Activated B cell treated with CpG ODN at 0.5 μM for 24 hours (primary cell): ENCODE measurements at places on chromosomes 7 and 10. TPM values are rescaled to one million over a fixed set of nuclear protein-coding genes. Genes with fewer than 3 reads are reported as not detected.
A peak's percentile ranks its signal among the peaks of the same experiment; 100 is the strongest.

GRCh38 chr10:125343118-125343925 lies 183.0 kb upstream of the CTBP2 start:
- peaks cover 4% of the 10 kb centered on the region for H3K27me3 ChIP-seq
- H3K36me3 ChIP-seq = no peaks in the 10 kb centered on the region
- DNase-seq = no peak
- H3K4me3 ChIP-seq = no peak overlapping the region
- H3K27ac ChIP-seq = no peak overlapping the region

- H3K36me3 ChIP-seq = no peaks in the 10 kb centered on the region
- DNase-seq = no peak
- peak overlapping the region; percentile 93 for H3K27ac ChIP-seq
These were observed 78.0 kb upstream of the ANKRD1 start for GRCh38 chr10:90998733-90999511.

DNA sequence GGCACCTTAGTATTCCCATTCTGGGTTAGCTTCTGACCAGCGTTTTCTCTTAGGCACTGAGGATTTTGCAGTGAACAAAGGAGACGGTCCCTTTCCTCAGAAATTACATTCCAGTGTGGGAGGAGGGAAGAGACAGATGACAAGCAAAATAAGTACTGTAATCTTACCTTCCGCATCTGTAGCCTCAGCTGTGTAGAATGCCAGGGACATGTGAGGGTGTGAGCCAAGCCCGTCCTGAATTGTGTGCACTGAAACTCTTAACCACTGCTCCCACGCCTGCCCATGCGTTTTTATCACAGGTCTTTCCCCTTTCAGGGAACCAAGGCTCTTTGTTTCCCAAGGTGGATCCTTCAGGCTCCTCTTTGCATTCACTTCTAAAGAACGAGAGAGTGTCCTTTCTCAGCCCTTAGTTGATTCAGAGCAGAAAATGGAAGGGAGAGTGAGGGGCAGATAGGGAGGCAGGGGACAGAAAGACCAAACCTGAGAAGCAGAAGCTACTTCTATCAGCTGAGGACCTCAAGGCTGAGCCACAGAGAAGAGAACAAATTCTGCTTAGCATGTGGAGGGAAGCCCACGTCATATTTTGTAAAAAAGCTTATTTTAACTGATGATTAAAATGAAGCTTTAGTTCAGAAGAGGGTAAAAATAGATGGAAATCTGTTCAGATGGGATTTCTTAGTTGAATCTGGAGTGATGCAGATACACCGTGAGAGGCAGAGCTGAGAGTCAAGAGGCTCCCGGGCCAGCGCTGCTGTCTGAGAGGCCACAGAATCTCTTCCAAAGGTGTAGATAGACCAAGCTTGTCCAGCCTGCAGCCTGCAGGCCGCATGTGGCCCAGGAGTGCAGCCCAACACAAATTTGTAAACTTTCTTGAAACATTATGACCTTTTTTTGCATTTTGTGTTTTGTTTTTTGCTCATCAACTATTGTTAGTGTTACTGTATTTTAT lies 122.5 kb downstream of the CCNY start:
- no peak for DNase-seq
- H3K27ac ChIP-seq = no peak overlapping the region
- H3K36me3 ChIP-seq = no peaks in the 10 kb centered on the region
- H3K4me3 ChIP-seq = no peak overlapping the region

DNA sequence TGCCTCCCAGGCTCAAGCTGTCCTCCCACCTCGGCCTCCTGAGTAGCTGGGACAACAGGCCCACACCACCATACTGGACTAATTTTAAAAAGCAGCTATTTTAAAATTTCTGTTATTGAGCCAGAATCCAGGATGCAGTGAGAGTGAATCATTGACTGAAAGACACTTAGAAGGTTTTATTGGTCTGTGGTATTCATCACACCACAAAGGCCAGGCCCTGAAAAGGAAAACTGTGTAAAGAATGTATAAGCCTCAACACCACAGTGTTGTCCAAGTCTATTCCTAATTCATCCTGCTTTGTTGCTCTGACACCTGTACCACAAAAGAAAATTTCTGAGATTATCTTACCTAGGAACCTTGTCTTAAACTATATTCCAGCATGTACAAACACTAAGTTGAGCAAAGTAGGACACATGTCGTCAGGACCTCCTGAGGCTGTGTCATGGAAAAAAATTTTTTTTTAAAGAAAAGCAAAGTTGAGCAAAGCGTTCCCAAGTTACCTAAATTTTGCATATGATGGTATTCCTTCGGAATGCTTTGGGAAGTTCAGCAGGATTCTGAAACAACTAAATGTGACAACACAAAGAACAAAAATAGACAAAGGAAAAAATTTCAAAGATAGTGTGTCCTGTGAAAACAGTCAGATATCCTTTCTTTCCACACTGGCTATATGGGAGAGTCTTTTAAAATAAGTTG lies 129.6 kb upstream of the MKLN1 start:
- no peaks in the 10 kb centered on the region for H3K27me3 ChIP-seq
- H3K4me3 ChIP-seq = no peak overlapping the region
- H3K27ac ChIP-seq = no peak overlapping the region
- no peaks in the 10 kb centered on the region for H3K36me3 ChIP-seq

DNA sequence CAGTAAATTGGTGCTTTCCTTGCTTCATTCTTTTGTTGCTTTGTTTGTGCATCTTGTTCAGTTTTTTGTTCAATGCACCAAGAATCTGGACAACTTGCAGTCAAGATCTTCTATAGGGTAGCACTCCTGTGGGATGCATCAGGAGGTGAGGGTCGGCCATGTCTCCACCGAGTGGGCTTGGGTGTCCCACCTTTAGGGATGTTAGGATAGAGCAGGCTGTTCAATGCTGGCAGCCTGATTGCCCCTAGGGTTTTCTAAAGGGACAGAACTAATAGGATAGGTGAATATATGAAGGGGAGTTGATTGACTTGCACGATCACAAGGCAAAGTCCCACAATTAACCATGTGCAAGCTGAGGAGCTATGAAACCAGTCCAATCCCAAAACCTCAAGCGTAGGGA lies 109.9 kb downstream of the GLRX3 start:
- DNase-seq = no peak
- no peaks in the 10 kb centered on the region for H3K4me1 ChIP-seq
- peaks cover 13% of the 10 kb centered on the region for H3K27me3 ChIP-seq
- H3K36me3 ChIP-seq = no peaks in the 10 kb centered on the region
- no peak overlapping the region for H3K4me3 ChIP-seq

DNA sequence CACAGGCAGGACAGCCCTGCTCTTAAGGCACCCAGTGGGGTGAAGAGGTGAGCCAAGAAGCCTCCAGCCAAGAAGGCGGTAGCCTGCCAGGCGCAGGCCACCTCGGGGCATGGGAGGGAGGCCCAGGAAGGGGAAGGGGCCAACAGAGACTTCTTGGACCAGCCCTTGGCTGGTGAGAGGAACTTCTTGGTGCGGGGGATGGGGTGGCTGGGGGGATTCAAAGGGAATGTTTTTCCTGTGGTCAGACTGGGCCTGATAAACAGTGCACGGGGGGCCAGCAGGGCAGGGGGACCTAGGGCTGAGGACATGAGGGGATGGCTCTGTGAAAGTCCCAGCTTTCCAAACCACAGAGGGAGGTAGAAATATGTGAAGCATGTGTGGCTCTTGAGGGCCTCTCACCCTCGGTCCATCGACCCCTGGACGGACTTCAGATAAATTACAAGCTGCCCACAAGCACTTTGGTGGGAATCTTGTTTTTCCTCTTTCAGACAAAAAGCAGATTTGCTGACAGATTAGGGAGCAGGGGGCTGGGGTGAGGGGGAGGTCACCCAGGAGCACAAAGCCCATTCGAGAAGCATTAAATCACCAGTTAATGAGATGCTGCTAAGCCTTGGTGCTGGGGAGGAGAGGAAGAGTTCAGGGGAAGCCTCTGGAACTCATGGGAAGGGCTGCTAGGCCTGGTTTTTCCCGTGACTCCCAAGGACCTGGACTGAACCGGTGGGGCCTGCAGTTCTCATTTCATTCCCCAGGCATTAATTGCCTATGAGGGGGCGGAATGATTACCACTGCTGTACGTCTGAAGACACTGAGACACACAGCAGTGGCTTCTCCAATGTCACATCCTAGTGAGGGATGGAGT lies 11.3 kb downstream of the CRYGN start:
- H3K4me1 ChIP-seq = peaks cover 13% of the 10 kb centered on the region
- H3K27me3 ChIP-seq = peaks cover 13% of the 10 kb centered on the region
- H3K4me3 ChIP-seq = no peak overlapping the region
- H3K36me3 ChIP-seq = no peaks in the 10 kb centered on the region
- no peak overlapping the region for H3K27ac ChIP-seq

- peaks cover 13% of the 10 kb centered on the region for H3K4me1 ChIP-seq
- H3K27ac ChIP-seq = no peak within 1 kb of the TSS
- DNase-seq = no peak
- no peaks in the 10 kb centered on the region for H3K27me3 ChIP-seq
- no peak within 1 kb of the TSS for H3K4me3 ChIP-seq
- H3K36me3 ChIP-seq = no peaks in the 10 kb centered on the region
These were observed at the start of gene FRMPD2 for GRCh38 chr10:48274636-48275035. Gene FRMPD2, minus strand, starts transcription at chr10:48274696. Its CDS starts 129 bp downstream, at chr10:48274567.

The PFKP gene
- total RNA-seq = 42.8 and 44.7 TPM in 2 replicates

The SPDYE3 gene
- not detected in 2 replicates for total RNA-seq

DNA sequence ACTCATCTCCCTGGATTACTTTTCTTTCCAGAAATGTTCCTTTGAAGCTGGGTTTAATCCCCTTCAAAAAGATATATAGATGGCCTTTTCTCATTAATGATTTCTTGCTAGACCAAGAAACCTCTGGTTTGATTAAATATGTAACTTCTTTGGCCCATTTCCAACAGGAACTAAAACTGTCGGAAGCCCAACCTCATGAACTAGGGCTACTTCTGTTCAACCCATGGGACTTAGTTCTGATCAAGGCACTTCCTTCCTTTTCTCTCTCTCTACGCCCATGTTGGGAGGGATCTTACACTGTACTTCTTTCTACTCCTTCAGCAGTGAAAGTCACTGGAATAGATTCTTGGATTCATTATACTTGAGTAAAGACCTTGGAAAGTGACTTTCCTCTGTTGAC lies 83.6 kb downstream of the TMEM106B start:
- peaks cover 12% of the 10 kb centered on the region for H3K4me1 ChIP-seq
- H3K36me3 ChIP-seq = no peaks in the 10 kb centered on the region
- no peak for DNase-seq
- H3K27me3 ChIP-seq = peaks cover 8% of the 10 kb centered on the region
- no peak overlapping the region for H3K4me3 ChIP-seq
- no peak overlapping the region for H3K27ac ChIP-seq

DNA sequence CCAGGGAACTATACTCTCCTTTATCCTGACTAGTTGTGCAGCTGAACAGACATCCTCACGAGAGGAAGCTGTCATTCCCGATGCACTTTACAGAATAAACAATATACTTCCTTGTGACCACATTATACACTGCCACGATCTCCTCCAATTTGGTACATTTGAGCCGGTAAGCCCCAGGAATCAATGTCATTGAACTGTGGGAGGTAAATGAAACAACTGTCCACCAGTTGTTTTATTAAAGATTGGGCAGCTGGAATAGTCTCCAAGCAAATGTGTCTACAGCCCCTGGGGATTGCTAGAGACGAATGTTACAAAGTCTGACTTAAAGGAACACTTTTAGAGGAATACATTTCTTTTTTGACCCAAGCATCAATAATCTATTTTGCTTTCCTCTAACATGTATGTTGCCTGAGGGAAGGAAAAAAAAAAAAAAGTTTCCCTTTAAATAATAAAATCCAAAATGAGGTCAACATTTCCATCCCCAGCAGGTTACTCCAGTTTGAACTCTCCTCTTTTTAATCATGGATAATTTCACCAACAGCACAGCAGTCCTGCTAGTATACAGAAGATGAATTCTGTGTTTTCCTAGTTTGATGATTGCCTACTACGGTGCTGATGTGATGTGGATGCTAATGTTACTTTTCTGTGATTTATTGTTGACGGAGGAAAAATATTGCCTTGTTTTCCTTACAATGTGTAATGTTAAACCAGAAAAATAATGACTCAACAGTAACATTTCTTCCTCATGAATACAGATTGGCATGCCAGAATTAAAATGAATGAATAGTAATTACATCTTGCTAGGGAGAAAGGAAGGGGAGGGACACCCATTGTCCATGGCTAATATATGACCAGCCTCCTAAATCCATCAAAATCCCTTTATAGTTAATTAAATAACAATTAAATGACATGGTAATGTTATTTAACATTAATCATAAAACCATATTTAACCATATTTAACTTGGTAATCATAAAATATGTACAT lies 360.9 kb downstream of the NEBL start:
- no peak overlapping the region for H3K4me3 ChIP-seq
- DNase-seq = no peak
- no peaks in the 10 kb centered on the region for H3K27me3 ChIP-seq
- no peaks in the 10 kb centered on the region for H3K36me3 ChIP-seq
- no peaks in the 10 kb centered on the region for H3K4me1 ChIP-seq

The OR2A1 gene
- total RNA-seq = 0.05 TPM in 1 of 2 replicates, not detected in the other

The WEE2 gene
- not detected in 2 replicates for total RNA-seq

DNA sequence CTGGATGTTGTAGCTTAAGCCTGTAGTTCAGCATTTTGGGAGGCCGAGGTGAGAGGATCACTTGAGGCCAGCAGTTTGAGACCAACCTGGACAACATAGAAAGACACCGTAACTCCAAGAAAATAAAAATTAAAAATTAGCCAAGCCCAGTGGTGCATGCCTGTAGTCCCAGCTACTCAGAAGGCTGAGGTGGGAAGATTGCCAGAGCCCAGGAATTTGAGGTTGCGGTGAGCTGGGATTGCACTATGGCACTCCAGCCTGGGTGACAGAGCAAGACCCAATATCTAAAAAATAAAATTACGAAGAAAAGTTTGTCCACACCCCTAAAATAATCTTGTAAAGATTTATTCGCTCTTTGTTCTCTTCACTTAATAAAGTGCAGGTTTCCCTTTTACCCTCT lies 951.0 kb downstream of the TYW1 start:
- H3K4me3 ChIP-seq = no peak overlapping the region
- H3K27me3 ChIP-seq = no peaks in the 10 kb centered on the region
- no peak for DNase-seq
- no peak overlapping the region for H3K27ac ChIP-seq
- no peaks in the 10 kb centered on the region for H3K4me1 ChIP-seq
